ENCODE measurements at places on chromosomes 5 and 9.

- DNase-seq = no peak
These were observed 36.8 kb upstream of the NFIB start for GRCh38 chr9:14350754-14351153.

GRCh38 chr5:175215906-175216305 lies 228.1 kb downstream of the DRD1 start:
- no peak for DNase-seq

GRCh38 chr9:35470894-35471293 lies 19.0 kb upstream of the RUSC2 start:
- no peak for DNase-seq

GRCh38 chr5:111820072-111820471 lies 63.1 kb upstream of the NREP start:
- no peak for DNase-seq

DNA sequence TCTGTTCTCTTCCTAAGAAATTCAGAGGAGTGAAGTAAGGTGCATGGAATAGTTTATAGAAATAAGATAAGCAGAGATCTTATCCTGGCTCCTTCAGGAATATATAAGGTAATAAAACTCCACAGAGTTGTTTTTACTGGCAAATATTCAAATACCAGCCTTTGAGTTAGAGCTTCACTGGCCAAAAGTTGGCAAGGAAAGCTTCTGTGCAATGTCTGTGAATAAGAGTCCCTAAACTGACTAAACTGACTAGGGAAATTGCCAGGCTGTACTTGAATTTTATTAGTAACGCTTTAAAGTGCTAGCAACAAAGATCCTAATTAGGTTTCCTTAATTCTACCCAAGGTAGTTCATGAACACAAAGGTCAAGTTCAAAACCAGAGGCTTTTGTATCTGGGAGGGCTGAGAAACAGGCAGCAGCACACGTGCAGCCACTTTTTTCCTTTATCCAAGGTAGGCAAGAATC lies 131.1 kb upstream of the MPDZ start:
- DNase-seq = no peak

DNA sequence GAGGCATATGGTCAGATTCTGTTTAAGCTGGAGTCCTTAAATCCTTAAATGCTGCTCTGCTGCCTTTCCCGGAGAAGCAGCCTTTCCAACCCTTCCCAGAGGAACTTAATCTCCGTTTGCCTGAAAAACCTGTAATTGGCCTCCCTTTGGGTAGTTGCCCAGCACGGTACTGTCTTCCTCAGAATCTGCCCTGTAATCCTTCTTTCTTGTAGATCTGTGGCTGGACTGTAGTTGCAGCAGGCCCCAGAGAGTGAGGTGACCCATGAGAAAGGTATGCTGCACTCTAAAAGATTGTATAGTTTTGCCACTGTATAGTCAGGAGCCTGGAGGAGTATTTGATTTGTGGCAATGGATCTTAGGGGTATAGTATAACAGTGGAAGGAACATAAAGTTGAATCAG lies 11.7 kb downstream of the SPIN1 start:
- no peak for DNase-seq

- DNase-seq = no peak
These were observed 211.7 kb downstream of the LRRC70 start for GRCh38 chr5:62790348-62790747.

DNA sequence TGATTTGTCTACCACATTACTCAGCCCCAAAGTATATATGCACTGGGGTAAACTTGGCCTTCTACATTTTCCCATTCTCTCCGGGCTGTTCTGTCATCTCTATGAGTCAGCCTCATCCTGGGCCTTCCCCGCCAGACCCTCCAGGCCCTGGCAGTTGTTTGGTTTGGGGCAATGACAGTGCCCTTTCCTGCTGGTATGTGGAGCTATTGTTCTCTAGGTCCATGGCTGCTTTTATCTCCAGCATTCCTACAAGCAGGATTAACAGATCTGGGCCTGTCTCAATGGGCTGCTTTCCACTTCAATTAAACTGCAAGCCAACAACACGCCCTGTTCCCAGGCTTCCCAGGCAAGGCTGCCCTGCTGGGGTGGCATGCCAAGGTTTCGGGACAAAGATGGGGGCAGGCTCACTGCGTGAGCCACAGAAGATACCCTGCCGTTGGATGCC lies 136.4 kb downstream of the SLIT3 start:
- DNase-seq = no peak

- no peak for DNase-seq
These were observed 66.0 kb downstream of the PLAC8L1 start for GRCh38 chr5:146039420-146039819.

- no peak for DNase-seq
These were observed 107.8 kb upstream of the ADAMTSL1 start for GRCh38 chr9:18366184-18366583.

DNA sequence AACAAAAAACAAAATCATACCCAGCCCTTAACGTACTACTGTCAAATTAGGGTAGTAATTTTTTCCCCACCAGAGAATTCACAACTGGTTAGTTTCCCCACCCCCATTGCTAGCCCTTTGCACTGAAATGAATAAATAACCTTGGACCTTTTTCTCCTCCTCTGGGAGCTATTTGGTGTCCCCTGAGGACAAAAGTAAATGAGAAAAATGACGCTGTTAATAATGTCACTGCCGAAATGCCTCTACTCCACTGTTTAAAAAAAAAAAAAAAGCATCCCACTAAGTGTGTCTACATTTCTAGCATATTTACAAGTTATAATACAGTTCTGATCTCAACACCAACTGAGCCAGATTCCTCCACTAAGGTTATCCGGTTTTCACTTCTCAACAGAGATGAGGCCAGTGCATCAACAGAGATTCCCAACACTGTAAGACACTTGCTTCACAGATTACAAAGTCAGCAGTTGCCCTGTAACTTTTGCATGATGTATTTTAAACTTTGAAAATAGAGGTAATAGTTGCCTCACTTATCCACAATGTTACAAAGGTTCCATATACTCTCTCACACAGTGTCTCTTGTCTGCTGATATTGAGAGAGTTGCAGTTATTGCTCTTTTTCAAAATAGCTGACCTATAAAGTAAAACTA lies 5.1 kb upstream of the NFIB start:
- no peak for DNase-seq

GRCh38 chr9:6153425-6153824 lies 62.2 kb upstream of the IL33 start:
- DNase-seq = no peak

DNA sequence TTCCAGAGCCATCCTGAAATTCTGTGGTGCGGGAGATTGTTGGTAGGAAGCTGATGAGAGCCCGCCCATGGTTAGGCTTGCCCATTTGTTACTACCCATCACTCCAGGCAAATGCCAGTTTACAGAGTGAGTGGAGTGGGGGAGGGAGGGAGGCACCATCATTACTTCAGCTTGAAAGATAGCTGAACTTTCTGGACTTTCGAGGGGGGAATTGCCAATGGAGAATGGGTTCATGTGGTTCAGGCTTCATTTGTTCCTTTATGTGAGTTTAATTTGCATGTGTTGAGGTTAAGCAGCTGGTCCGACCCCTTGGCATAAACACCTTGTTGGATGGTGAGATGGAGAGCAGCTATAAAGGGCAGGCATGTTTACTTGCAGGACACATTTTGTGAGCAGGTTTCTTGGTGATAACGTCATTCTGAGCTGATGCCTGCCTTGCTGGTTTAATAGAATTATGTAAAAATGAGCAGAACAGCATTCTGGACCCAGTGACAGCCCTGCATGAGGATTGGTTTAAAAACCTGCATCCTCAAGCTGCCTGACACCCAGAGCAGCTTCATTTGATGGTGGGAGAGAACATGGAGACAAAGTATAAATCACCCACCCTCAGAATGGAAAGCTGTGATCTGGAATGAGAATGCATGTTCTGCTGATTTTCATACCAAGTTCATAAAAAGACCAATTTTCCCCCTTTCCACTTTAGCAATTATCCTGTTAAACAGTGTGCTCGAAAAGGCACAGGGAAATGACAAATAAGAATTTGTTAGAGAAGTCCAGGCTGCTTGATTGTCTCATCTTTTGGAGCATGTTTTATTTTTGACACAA lies 106.3 kb downstream of the TRIO start:
- DNase-seq = no peak

GRCh38 chr9:109121232-109121796 lies 1.6 kb upstream of the TMEM245 start:
- DNase-seq = no peak

- no peak for DNase-seq
These were observed 615.2 kb upstream of the SEMA6A start for GRCh38 chr5:117189784-117190183.

DNA sequence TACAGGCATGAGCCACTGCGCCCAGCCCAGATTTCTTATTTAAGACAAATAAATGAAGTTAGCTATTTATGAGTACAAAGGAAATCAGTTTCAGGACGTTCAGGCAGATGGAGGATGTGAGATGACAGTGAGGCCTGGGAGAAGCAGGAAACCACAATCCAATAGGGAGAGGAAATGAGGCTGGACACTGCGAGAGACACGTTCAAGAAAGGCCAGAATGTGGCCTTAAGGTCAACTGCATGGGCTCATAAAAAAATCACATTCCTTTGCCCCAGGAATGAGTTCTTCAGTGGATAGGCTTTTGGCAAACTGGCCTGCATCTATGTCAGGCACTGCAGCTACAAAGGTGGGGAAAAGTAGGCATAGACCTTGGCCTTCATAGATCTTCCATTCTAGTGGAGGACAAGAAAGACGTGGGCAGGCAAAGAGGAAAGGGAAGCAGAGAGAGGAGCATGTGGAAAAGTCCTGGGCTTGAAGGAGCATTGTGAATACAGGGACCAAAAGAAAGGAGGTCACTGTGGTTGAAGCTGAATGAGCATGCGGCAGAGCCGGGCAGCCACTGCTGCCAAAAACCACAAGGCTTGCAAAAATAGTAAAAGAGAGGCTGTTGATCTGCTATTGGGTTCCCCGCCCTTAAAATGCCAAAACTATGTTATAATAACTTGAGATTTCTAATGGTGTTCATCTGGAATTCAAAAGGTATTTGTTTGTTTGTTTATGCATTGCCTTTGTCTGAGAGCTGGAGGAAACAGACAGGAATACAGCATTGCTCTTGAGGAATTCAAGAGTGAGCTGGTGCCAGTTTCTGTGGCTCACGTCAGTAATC lies 133.0 kb downstream of the GNA14 start:
- no peak for DNase-seq

DNA sequence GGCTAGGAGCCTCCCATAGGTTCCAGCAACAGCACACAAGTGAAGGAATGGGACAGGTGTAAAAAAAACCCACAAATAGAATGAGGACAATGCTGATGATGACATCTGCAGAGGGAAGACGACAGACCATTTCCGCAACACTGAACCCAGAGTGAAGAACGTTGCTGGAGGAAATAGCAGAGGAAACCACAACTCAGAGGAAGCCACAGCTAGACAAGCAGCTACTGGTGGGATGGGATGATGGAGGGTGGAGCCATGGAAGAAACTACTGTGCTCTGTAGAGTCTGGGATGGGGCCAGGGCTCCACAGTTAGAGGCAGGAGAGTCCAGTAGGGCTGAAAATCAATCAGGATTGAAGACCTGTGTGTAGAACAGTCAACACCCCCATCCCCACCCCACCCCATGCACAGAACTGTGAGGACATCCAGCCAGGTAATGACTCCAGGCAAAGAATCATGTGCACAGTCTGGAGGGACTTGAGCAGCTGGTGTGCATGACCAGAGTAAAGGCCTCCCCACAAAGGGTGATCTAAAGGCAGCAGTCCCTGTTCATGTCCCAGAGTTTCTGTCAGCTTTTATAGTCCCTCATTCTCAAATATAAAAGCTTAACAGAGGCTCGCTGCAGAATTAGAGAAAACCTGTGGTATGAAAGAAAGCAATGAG lies 65.2 kb upstream of the SPIN1 start:
- no peak for DNase-seq

- no peak for DNase-seq
These were observed 175.8 kb upstream of the GAS1 start for GRCh38 chr9:87122947-87123685.

DNA sequence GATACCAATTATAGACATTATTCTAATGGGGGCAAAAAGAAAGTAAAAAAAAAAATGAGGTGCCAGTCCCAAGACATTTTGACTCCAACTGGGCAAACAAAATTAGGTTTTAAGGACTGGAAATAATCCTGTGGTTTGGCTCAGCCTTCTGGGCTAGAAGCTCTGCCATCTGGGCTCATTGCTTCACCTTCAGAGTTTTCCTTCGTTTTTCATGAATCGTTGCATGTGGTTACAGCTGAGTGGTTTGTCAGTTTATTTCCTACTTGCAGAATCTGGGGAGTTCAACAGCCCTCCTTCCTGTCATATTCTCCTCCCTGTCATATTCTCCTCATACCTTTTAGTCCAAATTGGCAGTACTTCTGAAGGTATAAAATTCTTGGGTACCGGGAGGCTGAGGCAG lies 12.0 kb downstream of the UGT3A2 start:
- no peak for DNase-seq

- DNase-seq = no peak
These were observed 66.9 kb downstream of the GRIN3A start for GRCh38 chr9:101671567-101671966.

DNA sequence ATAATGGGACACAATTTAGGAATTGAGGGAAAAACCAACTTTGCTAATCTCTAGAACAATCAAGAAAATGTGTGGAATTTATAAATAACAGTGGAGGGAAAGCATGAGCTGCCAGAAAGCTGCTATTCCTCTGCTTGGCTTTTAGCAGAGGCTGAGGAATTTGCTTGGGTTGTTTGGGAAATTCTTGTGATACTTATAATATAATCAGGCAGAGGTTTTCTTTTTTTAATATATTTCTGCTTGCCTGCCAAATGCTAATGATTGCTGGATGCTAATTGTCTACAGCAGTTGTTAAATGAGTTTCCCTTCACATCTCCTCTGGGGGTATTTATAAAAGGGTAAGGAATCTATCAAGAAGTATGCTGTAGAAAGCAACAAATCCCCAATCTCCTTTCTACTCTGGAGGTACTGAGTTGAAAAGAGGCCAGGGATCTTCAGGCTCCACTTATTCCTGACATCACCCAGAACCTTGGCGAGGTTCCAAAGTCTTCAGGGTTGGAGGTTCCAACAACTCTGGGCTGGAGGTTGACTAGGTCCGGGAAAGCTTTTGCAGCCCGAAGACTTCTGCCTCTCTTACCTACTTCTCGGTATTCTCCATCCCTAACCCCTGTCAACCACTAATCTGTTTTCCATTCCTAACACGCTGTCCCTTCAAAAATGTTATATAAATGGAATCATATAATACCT lies 60.4 kb upstream of the TMED7 start:
- no peak for DNase-seq

DNA sequence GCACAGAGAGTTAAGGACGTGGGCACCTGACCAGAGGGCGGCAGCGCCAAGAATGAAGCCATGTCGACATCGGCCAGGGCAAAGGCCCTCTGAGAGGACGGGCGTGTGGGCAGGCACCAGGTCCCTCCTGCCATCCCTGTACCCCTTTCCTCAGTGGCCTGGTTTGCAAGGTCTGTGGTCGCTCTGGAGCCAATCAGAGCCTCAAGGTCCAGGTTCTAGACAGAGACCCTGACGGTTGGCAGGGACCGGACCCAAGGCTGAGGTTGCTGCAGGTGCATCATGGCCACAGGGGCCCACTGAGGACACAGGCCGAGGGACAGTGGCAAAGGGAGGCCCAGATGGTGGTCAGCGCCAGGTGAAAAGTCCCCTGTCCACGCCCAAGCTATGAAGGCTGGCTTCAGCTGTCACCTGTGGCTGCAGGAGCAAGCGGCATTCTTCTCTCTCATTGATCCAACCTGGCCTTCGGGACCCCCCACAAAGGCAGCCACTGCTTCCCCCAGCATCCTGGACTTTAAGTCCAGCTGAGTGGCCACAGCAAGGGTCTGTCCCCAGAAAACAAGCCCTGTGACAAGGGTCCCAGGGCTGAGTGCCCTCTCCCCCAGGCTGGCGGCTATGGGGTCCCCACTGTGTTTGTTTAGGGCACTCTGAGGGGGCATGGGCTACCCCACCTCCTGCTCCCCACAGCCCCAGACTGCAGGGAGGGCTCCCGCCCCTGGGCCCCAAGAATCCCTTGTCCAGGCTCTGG lies 48.9 kb downstream of the VAV2 start:
- no peak for DNase-seq

Measured in NCI-H2171 (cell line).